ENCODE measurements at places on chromosomes 7 and 10.

- DNase-seq: no peak
These were observed 195.8 kb upstream of the NPVF start for GRCh38 chr7:25424113-25424512.

DNA sequence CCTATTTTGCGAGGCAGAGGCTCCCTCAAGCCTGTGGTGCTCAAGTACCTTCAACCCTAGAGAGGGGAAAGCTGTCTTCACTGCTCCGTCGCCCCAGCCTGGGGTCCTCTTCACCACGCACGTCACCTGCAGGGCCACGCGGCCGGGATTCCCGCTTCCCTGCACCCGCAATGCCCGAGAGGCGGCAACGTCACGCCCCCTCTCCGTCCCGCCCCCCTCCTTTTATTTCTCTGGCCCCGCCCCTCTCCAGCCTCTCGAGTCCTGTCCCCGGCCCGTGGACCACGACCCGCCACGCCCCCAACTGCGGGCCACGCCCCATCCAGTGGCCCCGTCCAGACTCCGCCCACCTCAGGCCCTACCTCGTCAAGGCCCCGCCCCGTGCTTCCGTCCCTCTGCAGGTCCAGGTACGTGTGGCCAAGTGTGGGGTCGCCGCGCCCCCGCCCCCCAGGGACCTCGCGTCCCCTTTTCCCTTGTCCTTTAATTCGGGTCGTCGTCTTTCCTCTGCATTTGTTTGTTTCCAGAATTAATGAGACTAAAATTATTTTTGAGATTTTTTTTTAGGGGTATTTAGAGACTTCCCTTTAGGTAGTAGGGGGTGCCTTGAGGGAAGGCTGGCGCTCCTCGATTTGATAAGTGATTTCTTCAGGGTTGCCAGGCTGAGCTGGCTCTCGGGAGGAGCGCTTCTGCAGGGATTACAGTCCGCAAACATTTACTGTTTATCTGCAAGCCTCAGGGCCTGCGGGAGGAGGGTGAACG is 69.8 kb upstream of the BAIAP2L1 start:
- peak; percentile 43 for DNase-seq

- no peak for DNase-seq
These were observed 1.9 kb downstream of the SYPL1 start for GRCh38 chr7:106110238-106110560.

- no peak for DNase-seq
These were observed 761.1 kb downstream of the IPMK start for GRCh38 chr10:57506414-57507094.

DNA sequence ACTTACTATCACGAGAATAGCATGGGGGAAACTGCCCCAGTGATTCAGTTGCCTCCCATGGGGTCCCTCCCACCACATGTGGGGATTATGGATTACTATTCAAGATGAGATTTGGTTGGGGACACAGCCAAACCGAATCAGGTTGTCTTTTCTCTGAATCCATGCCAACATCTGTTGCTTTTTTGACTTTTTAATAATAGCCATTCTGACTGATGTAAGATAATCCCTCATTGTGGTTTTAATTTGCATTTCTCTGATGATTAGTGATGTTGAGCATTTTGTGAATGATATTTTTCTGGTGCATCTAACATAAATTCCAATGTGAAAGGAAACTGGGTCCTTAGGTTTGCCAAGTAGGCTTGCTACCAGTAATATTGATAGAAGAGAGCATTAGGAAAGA is 69.0 kb upstream of the ARHGAP21 start:
- no peak for DNase-seq

- no peak for DNase-seq
These were observed 789.9 kb upstream of the IGFBP3 start for GRCh38 chr7:46710927-46711326.

- DNase-seq: no peak
These were observed 28.4 kb downstream of the HERC4 start for GRCh38 chr10:68046642-68047041.

- no peak for DNase-seq
These were observed 6.6 kb downstream of the MRPL43 start for GRCh38 chr10:100980711-100981110.

DNA sequence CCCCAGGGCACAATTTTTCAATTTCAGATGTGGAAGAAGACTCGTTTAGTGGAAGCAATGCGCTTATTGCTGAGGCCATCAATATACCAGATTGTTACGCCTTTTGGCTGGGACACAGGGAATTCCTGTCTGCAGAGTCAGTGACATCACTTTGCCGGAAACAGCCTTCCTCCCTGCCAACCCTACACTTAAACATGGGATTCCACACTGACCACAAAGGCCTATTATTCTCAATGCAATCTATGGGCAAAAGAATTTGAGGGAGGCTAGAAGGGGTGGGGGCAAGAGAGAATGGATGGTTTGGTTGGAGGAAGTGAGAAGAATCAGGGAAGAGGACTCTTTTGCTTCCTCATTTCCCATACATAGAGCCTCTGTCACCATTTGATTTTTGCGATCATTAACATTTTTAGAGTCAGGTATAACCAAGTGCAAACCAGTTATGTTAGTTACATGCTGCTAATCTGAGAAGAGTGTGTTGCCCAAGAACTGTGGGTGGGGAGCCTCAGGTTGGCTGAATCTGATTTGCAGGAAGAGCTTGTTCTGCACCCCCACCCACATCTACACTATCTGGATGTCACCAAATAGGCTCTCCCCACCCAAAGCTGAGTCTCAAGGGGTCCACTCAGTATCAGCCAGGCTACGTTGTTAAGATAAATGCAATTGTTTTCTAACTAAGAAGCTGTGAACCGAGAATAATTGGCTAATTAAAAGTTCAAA is 58.2 kb downstream of the ENTPD1 start:
- DNase-seq: no peak

DNA sequence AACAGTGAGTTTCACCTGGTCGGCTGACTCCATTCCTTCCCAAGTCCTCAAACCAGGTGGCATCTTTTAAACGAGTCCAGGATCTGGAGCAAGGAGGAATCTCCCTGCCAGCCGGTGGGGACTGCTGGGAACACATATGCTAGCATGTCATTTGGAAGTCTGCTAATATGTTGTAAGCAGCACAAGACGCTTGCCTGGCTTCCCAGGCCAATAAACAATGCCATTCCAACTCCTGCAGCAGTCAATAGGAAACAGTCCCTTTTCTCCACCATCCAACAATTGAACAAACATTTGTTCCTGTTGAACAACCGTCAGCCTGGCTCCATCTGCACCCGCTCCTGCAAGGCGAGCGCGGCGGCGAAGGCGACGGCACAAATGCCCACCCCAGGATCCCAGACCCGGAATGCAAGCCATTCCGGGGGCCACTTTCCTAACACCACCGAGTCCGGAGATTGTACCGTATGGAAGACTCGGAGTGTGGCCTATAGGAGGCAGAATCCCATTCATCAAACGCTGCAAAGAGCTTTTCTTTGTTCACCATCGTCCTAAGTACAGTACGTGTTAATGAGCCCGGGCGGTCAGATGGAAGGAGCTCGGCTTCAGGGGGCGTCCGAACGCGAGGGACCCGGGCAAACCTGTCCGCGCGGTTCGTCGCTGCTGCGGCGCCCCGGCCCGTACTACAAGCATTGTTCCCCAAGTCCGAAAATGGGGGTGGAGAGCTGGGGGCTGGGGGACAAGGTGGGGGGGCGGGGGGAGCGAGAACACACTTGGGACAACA is 1.6 kb downstream of the FAM53B start:
- no peak for DNase-seq

GRCh38 chr10:33661580-33662336 is 327.3 kb upstream of the NRP1 start:
- DNase-seq: peak; percentile 84

- peak; percentile 69 for DNase-seq
These were observed 804 bp downstream of the UNC5B start for GRCh38 chr10:71213127-71213621.

GRCh38 chr7:157409149-157409752 is 72.4 kb downstream of the DNAJB6 start:
- peak; percentile 19 for DNase-seq

DNA sequence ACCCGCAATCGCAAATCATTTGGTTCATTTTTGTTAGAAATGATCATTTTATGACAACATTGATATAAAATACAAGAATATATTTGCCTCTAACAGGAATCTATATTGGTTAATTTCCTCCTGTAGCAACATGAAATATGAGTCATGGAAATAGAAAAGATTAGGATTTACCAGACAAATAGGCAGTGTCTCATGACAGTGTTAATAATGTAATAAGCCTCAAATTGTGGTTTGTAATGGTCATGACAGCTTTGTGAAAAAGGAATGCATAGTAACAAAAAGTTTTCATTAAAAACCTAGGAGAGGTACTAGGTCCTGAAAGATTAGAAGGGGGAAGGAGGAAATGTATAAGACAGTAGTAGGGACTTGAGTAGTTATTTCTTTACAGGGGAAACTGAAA is 7.9 kb upstream of the SLK start:
- no peak for DNase-seq

- DNase-seq: peak; percentile 87
These were observed 9.2 kb upstream of the PWWP2B start for GRCh38 chr10:132387764-132388210.

DNA sequence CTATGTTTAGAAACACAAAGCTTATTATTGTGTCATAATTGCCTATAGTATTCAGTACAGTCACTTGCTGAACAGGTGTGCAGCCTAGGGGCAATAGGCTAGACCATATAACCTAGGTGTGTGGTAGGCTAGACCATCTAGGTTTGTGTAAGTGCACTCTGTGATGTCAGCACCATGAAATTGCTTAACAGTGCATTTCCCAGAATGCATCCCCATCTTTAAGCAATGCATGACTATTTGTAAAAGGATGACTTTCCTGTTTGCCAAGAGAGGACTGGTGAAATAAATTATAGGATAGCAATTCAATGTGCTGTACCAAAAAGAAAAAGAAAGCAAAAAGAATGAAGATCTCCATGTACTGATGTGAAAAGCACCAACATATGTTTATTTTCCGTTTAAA is 288.7 kb upstream of the AUTS2 start:
- DNase-seq: no peak

GRCh38 chr7:155231941-155232340 is 65.7 kb upstream of the INSIG1 start:
- no peak for DNase-seq

GRCh38 chr10:62058476-62058875 is 157.0 kb downstream of the ARID5B start:
- no peak for DNase-seq

DNA sequence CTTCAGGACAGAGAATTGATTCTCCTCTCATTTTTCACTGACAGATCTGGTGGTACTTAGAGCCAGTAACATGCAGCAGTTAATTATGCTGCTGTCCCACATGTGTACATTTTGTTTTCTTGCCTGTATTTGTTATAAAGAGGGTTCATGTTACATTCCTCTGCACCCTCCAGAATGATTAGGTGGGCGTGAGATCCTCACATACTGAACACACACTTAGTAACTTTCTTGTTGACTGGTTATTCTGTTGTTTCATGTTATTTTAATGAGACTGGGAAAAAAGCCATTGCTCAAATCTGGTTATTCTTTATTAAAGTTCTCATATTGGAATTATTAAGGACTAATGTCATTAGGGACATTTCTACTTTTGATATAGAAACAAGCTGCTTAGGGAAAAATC is 409.1 kb downstream of the SDK1 start:
- no peak for DNase-seq

- no peak for DNase-seq
These were observed 136.1 kb upstream of the LYZL2 start for GRCh38 chr10:30765616-30766015.

- DNase-seq: peak; percentile 70
These were observed 4.9 kb upstream of the ELN start for GRCh38 chr7:74023092-74023536.

DNA sequence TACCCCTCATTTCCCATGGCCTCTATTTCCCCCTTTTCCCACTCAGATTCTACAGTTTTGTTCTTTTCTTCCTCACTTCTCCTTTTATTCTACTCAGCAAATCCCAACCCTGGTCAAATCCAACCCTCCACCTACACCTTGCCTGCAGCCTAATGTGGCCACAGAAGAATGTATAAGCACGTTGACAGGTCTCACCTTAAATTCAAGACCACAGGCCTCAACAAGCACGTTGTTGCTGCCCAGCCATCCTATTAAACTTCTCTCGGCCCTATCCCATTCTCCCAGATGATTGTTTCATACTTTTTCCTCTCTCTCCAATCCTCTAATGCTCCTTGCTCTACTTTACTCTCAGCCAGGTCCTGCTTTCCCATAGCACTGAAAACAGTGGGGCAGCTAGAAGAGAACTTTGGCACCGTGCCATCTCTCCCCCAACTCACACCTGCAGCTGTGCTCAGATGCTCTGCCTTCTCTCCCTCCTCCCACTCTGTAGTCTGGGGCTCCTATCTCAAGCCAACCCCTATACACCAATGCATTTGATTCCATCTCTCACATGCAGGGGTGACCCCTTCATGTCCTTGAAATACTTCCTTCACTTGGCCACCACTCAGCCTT is 6.8 kb upstream of the EIF3A start:
- no peak for DNase-seq

DNA sequence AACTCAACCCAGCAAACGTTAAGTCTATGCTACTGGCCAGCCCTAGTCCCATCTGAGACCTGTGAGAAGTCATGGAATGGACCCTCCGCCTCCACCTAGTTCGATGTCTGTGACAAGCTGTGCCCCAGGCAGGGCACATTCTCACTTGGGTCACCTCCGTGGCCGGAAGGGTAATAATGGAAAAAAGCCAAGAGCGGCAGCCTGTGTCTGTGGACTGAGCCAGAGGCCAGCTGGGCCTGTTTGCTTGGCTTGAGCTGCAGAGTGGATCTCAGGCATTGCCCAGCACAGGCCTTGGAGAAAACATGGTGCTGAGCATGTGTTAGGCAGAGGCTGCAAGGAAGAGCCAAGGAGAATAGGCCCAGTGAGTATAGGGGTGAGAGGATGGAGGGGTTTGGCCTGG is 97.8 kb downstream of the GALNT17 start:
- DNase-seq: no peak

DNA sequence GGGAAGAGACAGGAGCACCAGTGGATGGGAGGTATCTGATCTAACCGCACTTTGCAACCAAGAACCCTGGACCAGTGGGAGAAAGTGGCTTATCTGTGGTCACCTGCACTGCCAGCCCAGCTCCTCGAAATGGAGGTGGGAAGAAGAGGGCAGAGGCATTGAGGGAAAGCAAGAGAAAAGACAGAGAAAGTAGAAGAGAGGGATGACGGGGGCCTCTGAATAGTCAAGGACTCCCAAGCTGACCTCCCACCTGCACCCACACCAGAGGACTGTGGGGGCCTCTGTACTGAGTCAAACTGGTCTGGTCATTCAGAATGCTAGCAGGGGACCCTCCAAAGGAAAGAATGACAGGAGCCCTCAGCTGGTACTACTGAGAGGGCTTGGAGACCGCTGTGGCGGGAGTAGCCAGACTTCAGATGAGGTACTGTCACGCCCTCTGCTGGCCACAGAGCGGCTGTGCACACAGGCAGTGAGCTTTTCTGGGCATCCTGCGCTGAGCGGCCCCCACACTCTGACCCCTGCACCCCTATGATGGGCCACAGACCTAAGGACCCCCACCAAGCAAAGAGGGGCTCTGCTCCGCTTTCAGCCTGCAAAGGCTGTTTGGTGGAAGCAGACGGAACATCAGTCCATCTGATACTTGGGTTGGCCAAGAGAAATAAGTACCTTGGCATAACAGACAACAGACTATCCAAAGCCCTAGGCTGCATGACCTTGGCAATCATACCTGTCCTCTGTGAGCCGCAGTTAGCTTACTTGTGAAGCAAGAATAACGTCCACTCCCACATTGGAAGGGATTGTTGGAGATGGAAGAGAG is 112.9 kb downstream of the COL13A1 start:
- peak; percentile 82 for DNase-seq
